ENCODE measurements at places on chromosomes 1 and 21.

DNA sequence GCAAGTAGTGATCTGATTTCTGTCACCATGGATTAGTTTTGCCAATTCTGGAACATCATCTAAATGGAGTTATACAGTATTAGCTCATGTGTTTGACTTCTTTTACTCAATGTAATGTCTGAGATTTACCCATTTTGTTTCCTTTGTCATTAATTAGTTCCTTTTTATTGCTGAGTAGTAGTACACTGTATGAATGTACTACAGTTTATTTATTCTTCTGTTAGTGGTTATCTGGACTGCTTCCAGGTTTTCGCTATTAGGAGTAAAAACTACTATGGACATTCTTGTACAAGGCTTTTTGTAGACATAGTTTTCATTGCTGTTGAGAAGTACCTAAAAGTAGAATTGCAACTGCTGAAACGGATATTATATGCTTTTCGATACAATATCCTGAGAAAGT, 14.1 kb downstream of the SUCO start:
- no peak for DNase-seq

- DNase-seq = no peak
Observed at GRCh38 chr1:222817529-222817928, 2.7 kb downstream of the DISP1 start.

DNA sequence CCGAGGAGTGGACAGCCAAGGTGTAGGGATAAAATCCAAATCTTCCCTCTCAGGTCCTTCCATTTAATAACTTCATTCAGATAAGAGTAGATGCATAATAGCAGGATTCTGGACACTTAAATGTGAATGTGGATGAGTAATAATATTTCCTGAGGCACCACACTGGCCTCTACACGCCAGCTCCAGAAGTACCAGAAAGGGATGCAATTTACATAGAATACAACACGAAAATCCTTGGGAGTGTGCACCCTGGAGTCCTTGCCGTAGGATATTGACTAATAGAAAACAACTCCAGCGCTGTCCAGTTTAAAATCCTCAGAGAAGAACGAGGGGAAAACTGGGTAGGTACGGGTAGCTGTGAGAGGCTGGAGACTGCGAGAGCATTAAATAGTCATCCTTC, 6.9 kb downstream of the PLXNA2 start:
- DNase-seq = no peak

GRCh38 chr1:2639607-2640521, 7.0 kb upstream of the MMEL1 start:
- DNase-seq = no peak

DNA sequence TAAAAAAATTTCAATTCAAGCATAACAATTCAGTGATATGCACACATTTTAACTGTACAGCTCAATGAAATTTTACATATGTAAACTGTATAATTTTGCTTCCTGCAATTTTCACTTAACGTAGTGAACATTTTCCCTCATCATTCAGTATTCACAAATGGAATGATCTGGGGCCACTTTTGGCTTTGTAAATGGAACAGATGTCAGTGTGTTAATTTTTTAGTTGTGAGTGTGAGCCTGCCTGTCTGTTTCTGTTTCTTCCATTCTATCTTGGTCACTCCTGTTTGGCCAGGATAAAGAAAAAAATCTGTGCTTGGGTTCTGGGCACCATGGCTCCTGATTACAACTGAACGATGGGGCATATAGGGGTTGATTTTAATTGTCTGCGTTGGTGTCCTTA, 20.5 kb upstream of the ST3GAL3 start:
- no peak for DNase-seq

- no peak for DNase-seq
Observed at GRCh38 chr1:94798054-94798453, 22.1 kb upstream of the SLC44A3 start.

- no peak for DNase-seq
Observed at GRCh38 chr1:24020025-24020424, 39.9 kb upstream of the SRSF10 start.

GRCh38 chr1:158155673-158156072, 25.0 kb upstream of the CD1D start:
- DNase-seq = peak; percentile 78

- no peak for DNase-seq
Observed at GRCh38 chr1:16235944-16236510, 956 bp downstream of the CPLANE2 start.

DNA sequence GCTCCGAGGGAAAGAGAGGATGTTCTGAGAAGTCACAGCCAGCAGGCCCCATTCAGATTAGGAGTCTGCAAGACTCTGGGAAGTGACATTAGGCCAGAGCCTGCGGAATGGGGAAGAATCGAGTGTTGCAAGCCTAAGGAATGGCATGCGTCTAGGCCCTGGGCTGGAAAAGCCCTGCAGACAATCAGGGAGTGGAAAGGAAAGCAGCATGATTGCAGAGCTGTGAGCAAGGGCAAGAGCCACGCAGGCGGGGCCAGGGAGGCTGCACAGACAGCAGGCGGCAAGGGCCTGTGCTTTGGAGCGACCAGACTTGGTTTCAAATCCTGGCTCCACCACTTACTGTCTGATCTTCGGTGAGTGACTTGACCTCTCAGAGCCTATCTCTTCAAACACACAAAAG, 118.2 kb downstream of the RRAGC start:
- DNase-seq = no peak

GRCh38 chr1:157095091-157095490, 4.5 kb downstream of the ETV3L start:
- DNase-seq = no peak

- DNase-seq = peak; percentile 76
Observed at GRCh38 chr1:175208773-175209492, 16.4 kb upstream of the KIAA0040 start.

- DNase-seq = peak; percentile 68
Observed at GRCh38 chr1:77632216-77632615, 50.2 kb downstream of the ZZZ3 start.

DNA sequence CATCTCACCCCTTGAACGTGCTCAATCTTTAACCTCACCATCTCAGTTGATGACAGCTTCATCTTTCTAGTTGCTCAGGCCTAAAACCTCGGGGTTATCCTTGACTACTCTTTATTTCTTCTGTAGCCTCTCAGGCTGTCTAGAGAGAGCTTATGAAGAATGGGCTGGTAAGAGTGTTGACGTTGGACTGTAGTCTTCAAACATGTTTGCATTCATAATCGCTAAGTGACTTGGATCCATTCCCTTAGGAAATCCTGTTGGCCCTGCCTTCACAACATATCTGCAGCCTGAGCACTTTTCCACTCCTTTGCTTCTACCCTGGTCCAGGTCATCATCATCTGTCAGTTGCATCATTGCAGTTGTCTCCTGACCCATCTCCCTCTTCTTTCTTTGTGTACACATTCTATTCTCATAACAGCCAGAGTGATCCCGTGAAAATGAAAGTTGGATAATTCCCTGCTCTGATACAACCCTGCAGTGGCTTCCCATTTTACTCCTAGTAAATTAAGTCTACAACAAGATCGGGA, 10.5 kb downstream of the UCK2 start:
- no peak for DNase-seq

GRCh38 chr1:116020668-116021272, 44.5 kb downstream of the SLC22A15 start:
- DNase-seq = peak; percentile 69

GRCh38 chr1:62891956-62892562, 108.1 kb downstream of the ATG4C start:
- no peak for DNase-seq

DNA sequence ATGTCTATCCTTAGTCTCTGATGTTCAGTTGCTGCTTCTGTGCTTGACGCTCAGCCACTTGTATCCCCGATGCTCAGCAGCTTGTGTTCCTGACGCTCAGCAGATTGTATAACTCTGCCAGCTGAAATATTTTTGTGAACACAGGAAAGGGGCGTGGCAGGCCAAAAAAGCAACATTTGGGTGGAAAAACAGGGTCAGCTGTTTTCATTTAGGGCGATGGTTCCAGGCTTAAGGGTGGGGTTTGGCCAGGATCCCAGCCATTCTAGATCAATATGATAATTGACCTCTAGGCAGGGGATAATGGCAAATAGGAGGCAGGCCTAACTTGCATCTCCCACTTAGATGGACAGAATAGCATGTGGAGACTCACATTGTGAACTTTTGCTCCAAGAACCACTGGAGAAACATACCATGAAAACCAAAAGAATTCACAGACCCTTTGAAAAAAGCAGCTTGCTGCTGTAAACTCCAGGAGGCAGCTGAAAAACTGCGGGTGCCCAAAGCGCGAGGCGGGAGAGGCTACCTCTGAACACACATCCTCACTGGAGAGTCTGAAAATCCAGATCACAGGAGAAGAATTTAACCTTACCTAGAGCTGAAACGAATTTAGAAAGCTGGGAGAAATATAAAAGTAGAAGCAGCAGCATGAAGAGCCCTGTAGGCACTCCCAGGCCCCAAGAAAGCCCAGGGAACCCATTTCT, 58.3 kb downstream of the ZNF648 start:
- no peak for DNase-seq

DNA sequence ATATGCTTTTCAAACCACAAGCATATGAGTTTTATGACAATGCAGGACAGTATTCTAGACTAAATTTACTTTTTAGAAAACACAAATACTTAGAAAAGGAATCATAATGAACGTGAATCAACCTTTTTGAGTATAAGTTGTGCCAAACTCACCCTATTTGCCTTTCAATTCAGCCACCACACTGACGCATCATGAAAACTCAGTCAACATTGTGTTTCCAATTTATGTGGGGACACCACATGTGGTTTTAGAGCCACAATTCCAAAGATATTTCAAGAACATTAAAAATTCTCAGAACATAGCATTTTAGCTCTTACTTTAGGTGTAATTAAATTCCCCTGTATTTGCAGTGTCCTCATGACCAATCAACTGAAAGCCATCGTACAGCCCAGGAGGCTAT, 118.8 kb downstream of the PTBP2 start:
- no peak for DNase-seq

DNA sequence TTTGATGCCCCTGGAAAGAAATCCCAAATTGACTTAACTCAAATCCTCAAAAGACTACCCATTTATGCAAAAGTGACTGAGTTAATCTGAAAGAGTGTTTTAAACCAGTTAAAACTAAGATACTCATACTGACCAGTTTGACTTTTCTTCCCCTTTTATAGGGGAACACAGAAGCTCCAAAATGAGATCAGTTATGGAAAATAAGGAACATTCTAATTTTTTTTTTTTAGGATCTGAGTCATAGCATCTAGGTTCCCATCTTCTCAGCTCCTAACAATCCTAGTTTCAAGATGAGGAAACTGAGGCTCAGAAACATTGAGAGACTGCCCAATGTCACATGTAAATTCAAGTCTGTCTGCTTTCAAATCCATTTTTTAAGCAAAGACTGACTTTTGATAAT, 231.1 kb upstream of the RUNX1 start:
- DNase-seq = no peak

DNA sequence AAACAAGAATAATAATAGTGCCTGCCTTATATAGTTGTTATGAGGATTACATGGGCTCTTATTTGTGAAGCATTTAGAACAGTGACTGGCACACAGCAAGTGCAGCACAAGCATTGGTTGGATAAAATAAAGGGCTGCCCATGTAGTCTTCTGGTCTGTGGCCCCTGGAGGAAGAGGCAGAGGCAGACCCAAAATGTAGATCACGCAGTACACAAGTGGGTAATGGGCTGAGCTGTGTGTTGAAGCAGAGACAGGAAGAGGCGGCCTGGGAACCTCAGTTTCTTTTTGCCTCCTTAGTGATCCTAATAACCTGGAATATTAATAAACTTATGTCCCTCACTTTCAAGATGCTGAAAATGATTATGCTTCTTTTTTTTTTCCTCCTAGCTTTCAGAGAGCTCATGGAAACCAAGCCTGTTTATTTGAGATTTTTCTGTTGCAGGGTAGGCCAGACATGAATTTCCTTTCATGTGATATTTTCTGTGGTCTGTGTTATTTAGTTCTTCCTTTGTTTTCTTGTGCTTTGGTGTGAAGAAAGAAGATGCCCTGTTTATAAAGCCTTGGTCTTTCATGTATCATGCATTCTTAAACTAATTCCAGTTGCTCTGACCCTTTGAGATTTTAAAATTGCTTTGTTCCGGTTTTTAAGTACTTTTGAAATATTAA, 42.5 kb downstream of the LRRC8D start:
- no peak for DNase-seq

GRCh38 chr1:66413136-66413837, 120.7 kb upstream of the SGIP1 start:
- peak; percentile 76 for DNase-seq

DNA sequence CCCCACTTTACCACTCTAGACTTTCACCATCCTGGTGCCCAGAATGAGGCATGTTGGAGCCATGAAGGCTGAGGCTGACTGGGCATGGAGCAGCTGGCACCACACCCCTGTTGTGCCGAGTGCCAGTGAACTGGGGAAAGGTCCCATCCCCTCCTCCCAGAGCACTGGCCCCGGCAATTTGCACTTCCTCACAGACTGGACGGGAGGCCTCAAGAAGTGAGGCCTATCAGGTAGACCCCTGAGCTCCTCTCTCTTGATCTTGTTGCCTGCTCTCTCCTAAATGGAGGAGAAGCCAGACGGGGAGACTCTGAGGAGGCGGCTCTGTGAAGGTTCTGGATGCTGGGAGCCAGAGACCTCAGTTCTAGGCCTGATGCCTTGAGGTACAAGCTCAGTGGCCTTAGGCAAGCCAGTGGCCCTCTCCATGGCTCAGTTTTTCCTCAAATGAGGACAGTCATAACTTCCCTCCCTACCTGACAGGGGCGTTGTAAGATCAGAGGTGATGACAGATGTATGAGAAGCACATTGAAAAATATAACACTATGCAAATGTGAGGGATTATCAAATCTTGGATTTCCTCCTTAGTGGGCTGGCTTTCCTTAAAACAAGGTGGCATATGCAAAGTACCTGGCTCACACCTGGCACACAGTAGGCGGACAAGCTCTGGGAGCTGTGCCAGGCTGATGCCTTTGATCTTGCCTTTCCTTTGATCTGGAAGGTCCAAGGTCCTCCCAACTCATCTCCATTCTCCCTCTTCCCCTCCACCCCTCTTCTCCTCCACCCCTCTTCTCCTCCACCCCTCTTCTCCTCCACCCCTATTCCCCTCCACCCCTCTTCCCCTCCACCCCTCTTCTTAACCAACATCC, 6.7 kb downstream of the GRHL3 start:
- DNase-seq = no peak

- peak; percentile 78 for DNase-seq
Observed at GRCh38 chr1:162627662-162628296, 4.5 kb upstream of the DDR2 start.

GRCh38 chr1:59043796-59044195, 253.1 kb upstream of the FGGY start:
- DNase-seq = peak; percentile 37

GRCh38 chr1:228016181-228016510, 9.3 kb downstream of the WNT3A start:
- no peak for DNase-seq

GRCh38 chr21:42398436-42399028, 2.7 kb upstream of the TMPRSS3 start:
- DNase-seq = no peak
